RWPE1 (cell line): ENCODE measurements at places on chromosomes 3 and 15.
A peak's percentile ranks its signal among the peaks of the same experiment; 100 is the strongest.

DNA sequence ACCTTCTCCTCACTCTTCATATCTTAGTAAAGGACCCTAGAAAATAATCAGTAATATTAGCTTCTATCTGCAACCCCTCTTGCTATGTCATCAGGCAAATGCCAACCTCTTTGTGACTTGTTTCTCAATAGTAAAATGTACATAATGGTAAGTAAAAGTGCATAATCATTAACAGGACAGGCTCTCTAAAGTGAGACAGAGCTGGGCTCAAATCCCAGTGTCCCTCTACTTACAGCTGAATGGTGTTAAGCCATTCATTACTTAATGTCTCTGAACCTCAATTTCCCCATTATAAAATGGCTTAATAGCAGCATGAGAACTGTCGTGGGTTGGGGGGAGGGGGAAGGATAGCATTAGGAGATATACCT lies 62.6 kb upstream of the ATP11B start:
- DNase-seq = no peak

DNA sequence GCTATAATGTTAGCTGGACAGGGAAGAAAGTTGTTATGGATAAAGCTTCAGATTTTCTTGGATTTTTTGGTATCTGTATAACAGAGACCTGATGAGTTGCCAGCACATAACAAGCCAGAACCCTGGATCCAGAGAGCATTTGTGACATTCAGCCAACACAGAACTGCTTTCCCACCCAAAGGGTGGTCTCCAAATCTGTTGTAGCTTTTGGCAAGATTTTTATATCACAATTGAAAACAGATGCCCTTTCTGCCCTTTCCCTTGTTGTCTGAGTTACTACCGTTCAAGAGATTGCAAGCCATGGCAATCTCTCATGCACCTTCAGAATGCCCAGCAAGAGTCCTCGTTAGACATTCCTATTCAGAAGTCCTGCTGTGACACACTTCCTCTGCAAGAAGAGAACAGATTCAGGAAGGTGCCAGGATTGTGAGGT lies 107.6 kb upstream of the FGF7 start:
- no peak for DNase-seq

- no peak for DNase-seq
Observed at GRCh38 chr3:137766041-137766875, 2.1 kb downstream of the SOX14 start.

DNA sequence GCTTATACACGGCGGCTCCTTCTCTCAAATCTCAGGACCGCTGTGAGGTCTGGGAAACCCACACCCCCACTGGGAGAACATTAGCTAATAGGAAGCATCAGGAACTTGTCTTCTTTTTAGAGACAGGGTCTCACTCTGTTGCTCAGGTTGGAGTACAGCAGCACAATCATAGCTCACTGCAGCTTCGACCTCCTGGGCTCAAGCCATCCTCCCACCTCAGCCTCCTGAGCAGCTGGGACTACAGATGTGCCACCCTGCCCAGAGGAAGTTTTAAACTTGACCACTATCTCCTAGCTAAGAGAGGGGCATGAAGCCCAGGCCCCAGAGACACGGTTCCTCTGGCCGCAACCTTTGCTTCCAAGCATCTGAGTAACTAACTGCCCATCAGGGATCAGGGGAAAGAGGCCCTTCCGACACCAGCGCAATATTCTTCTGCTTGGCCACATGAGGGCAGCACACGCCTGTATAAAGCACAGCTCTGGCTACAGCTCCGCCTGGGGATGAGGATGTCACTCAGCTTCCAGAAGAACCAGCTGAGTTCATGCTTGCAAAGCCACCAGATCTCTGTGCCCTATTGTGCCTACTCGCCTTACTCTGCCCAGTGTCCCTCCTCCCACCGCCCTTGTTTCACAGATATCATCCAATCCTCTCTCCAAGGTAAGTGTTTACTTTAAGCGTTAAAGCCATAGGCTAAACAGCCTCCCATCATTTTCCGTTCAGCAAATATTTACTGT lies 57.6 kb upstream of the SLC6A11 start:
- peak; percentile 76 for DNase-seq

DNA sequence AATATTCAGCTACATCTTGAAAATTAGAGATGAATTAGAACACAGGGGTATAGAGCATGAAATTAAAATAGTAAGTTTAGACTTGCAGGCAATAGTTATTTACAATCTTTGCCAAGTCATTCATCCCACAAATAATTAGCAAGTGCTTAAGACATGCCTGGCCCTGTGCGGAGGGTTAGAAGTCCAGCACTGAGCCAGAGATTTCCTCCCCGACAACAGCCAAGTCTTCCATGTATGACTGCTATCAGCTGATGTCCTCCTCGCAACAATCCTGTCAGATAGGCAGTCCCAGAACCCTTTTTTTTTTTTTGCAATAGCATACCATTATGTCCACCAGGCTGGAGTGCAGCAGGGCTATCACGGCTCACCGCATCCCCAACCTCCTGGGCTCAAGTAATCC lies 14.6 kb downstream of the SIN3A start:
- DNase-seq = no peak

DNA sequence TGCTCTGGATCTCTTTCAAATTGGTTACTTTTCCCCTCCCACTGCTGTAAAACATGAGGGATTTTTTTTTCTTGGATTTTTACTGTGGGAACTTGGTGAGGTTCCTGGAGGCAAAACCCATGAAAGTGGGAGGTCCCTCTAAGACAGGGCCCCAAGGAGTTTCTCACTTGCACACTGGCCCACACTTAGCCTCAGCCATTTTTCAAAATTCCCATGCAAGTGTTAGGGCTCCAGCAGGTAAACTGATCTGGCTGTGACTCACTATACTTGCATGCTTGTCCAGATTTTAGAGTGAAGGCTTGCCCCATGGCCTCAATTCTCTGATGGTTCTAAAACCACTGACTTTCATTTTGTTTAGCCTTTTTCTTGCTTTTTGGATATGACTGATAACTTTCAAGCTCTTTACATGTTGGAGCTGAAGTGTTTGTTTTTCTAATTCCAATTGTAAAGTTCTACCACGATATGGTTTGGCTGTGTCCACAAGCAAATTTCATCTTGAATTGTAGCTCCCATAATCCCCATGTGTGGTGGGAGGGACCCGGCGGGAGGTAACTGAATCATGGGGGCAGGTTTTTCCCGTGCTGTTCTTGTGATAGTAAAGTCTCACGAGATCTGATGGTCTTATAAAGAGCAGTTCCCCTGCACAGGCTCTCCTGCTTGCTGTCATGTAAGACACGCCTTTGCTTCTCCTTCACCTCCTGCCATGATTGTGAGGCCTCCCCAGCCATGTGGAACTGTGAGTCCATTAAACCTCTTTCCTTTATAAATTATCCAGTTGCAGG lies 37.7 kb downstream of the MCCC1 start:
- DNase-seq = no peak

DNA sequence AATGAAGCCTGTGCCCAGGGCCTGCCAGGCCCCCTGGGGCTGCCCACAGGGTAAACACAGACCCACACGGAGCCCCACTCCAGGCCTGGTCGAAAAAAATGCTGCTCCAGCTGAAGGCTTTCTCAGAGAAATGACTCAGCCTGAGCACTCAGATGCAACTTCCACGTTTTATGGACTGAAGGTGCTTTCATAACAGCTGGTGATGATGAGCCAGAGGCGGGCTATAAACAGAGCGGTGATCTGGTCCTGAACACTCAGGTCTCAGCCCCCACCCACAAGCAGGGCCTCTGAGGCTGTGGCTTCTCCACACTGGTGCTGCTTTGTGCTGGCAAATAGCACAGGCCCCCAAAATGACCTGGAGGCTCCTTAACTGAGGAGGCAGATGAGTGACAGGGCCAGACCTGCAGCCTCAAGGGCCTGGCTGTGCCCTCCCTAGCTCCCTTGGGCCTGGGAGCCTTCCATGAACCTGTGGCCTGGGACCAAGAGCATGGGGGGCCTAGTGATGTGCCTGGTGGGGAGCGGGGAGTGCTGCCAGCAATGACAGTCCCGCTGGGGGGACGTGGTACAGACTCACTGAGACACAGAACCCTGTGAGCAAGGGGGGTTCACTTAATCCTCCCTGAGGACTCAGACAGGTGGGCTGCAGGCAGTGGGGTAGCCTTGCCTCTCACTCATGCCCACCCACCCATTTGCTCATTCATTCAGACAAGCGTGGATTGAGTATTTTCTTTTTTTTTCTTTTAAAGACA lies 23.0 kb upstream of the FURIN start:
- DNase-seq = peak; percentile 47

DNA sequence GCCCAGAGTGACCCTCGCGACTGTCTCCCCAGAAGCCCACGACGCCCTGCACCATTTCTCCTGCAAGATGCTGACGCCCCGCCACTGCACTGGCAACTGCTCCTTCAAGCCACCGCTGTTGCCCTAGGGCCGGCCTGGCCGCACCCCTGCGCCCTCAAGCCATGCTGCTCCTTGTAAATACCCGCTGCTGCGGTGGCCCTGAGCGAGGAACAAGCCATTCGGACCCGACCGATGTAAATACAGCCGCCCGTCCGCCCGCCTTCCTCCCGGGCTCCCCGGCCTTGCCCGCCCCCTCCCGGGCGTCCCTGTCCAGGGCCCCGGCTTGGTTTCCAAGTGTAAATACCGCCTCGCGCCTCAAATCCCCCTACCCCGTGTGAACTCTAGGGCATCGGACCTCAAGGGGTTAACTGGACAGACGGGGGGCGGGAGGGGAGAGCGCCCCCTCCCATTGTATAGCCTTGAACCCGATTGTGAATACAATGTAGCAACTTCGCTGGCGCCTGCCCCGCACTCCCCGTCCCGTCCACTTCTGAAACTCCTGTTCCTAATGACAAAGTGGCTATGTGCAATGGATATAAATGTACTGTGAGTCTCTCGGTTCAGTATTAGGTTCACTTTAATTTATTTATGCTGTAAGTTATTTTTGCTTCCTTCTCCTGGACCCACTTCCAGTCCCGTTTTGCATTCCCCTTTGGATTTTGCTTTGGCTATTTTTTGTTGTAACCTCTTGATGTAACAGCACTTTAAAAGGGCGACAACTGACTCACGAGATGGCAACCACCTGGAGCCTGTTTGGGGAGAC lies 5.9 kb downstream of the RNU6-1 start:
- DNase-seq = peak; percentile 51

DNA sequence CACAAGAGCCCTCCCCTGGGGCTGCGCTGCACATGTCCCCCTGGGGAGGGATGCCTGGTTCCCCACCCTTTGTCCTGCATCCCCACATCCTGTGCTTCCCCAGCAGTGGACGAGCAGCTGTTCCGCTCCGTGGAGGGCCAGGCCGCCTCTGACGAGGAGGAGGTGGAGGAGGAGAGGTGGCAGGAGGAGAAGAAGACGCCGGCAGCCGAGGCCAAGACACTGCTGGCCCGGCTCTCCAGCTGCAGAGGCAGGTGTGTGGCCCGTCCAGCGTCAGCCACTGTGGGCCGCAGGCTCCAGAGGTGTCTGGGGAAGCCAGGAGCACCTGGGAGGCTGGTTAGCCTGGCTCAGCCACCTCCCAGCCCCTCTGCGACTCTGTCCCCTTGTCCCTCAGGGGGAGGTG lies 27.9 kb upstream of the GP9 start:
- DNase-seq = no peak

DNA sequence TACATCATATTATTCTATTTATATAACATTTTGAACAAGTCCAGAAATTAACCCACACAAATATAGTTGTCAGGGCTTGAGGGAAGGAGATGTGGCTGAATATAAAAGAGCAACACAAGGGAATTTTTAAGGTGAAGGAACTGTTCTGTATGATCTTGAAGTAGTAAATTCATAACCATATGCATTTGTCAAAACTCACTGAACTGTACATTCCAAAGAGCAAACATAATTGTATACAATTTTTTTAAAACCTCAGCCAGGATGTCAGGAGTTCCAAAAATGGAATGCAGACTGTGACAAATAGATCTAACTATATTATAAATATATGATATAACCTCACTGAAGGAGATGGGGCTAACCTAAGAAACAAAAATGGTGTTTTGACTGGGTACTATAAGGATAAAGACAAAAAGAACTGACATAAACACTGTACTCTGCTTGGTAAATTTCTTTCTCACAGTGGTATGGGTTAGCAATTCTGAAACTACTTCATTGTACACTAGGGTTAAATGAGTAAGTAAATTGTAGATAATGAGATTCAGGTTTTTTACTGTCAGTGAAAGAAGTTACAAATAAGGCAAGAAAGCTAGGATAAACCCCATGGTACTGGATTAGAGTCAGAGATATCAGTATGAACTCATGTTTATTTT lies 14.4 kb downstream of the GOLGB1 start:
- DNase-seq = no peak

DNA sequence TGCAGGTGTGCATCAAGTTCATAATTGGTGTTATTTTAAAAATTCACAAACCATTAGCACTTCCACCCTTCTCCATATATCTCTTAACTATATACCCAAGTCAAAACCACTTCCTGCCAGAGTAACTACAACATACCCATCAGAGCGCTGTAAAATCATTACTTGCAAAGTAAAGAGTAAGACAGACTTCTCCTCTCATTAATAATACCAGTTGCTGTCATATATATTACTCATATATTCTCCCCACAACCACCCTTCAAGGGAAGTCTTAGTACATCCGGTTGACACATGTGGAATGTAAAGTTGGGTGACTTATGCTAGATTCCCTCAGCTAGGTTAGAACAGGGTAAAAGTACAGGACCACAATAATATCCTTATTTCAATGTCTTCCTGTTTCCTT lies 5.6 kb downstream of the TERC start:
- peak; percentile 36 for DNase-seq

- peak; percentile 34 for DNase-seq
Observed at GRCh38 chr15:90201944-90202375, 830 bp downstream of the SEMA4B start.

DNA sequence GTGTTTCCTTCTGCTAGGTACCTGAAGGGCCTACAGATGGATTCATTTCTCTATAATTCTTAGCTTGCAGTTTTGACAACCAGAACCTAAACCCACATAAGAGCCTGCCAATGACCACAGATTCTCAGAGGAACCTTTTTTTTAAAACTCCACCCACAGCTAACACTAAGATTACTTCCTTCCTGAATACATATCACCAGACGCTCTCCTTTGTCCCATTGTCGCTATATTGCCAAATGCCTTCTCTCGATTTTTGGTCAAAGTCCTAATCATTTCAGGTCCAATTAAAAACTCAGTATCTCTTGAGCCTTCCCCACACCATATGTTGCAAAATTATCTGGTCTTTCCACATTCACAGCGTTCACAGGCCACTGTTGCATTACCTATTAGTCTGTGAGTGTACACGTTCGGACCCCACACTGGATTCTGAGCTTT lies 12.4 kb downstream of the ZNF710 start:
- DNase-seq = no peak

DNA sequence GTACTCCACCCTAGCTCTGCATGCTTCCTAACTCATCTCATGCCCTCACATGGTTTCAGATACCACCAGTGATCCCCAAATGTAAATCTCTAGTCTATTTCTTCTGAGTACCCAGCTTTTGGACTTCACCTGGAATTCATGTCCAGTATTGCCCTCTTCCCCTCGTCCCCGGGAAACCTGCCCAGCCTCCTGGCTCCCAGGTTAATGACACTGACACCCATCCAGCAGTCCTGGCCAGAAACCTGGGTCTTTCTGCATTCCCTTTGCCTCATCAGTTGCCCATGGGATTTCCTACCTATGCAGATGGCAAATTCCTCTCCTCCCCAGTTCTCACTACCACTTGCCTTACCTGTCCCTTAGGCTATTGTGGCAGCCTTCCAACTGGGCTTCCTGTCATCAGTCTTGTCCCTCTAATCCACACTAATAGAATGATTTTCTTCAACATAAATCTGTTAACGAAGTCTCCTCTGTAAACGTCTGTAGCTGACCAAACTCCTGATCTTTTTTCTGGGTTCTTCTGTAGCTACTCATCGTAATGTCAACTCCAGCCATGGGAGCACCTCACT lies 15.3 kb upstream of the MYLK start:
- no peak for DNase-seq

- DNase-seq = no peak
Observed at GRCh38 chr3:130459944-130460343, 57.0 kb upstream of the COL6A6 start.

GRCh38 chr3:9168241-9168741 lies 81.2 kb downstream of the SRGAP3 start:
- no peak for DNase-seq
